ENCODE measurements at places on chromosomes 5 and 9. TPM values are rescaled to one million over a fixed set of nuclear protein-coding genes. Genes with fewer than 3 reads are reported as not detected.

DNA sequence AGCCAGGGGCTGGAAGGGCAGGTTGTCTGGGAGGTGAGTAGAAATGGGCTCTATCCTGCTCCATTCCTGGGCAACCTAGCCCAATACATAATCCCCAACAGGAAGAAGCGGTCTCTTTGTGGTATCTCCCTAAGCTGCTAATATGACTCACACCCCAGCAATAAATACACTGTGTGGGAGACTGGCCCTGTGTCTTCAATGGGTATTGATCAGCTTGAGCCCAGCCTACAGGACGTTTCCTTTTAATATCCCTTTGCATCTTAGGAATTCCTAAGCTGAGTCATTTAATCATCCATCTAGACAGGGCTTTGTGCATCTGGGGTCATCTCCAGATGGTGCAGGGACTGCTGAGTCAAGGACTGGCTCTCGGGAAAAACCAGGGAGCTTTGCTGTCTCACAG lies 207.0 kb upstream of the PANK3 start:
- no peak for DNase-seq

The PLPP7 gene
- total RNA-seq: 1.7 TPM

DNA sequence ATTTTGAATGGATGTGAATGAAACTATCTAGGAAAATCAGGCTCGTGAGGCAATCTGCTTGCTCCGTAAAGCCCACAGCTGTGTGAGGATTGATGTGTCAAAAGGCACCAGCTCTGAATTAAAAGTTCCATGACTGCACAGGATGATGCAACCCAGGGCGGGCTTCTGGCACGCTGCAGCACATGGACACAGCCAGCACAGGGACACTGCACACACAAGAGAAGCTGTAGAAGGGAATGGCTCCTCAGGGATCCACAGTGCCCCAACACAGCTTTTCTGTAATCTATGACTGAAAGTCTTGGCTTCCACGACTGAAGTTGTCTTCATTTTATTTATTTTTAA lies 151.0 kb downstream of the GCNT1 start:
- no peak for DNase-seq

DNA sequence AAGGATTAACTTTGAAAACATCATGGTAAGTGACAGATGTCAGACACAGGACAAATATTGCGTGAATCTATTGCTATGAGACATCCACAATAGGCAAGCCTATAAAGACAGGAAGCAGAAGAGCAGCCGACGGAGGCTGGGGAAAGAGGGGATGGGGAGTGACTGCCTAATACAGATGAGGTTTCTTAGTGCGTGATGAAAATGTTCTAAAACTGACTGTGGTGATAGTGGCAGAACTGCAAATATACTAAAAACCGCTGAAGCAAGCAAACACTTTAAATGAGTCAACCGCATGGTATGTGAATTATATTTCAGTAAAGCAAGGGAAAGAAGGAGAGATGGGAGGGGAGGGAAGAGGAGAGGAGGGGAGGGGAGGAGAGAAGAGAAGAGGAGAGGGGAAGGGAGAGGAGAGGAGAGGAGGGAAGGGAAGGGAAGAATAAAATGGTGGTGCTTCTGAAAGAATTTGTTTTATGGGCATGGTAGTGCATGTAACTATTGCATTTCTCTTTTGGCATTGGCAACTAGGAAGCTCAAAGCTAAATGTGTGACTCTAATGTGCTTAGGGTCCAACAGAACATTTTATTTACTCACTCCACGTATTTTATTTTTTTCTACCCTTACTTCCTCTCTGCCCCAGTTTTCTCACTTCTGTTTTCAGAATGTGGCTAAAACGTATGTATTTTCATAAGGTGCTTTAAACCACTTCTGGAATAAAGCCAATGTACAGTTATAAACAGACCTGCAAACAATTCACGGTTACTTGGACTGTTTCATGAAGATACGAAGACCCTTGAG lies 21.3 kb downstream of the AKNA start:
- DNase-seq: peak; percentile 89

The GFI1B gene
- not detected for total RNA-seq

GRCh38 chr5:1038417-1039209 lies 30.0 kb downstream of the NKD2 start:
- DNase-seq: no peak

The NRG2 gene
- total RNA-seq: 6.8 TPM
